ENCODE measurements at places on chromosomes 7 and 10. TPM values are rescaled to one million over a fixed set of nuclear protein-coding genes. Genes with fewer than 3 reads are reported as not detected.

The AP3M1 gene
- total RNA-seq: 25.3 TPM

The CPED1 gene
- 67.7 TPM for total RNA-seq

The SLC16A9 gene
- 28.8 TPM for total RNA-seq

The SLC13A4 gene
- not detected for total RNA-seq

The BMPER gene
- 1.3 TPM for total RNA-seq

The ADRA2A gene
- 12.8 TPM for total RNA-seq

The TBXAS1 gene
- total RNA-seq: 9.4 TPM

The IKZF1 gene
- 7.8 TPM for total RNA-seq

The BAG3 gene
- total RNA-seq: 15.4 TPM

The CLCN1 gene
- not detected for total RNA-seq

The RBM20 gene
- total RNA-seq: 0.46 TPM

The KIAA1217 gene
- total RNA-seq: 49.5 TPM

The TMEM139 gene
- 49.4 TPM for total RNA-seq

The VWDE gene
- 1.4 TPM for total RNA-seq

The LAMB1 gene
- total RNA-seq: 165 TPM

The NKX6-2 gene
- total RNA-seq: not detected

The CTAGE8 gene
- 1.7 TPM for total RNA-seq

The TAF6 gene
- total RNA-seq: 62.5 TPM

The CFAP46 gene
- total RNA-seq: not detected

The ANKRD61 gene
- total RNA-seq: not detected

The ASAH2 gene
- 2.6 TPM for total RNA-seq

The IGFBP1 gene
- not detected for total RNA-seq

The CFAP70 gene
- 2.0 TPM for total RNA-seq

The SPDYE2 gene
- total RNA-seq: not detected

The GPR85 gene
- total RNA-seq: 0.12 TPM

The CPVL gene
- total RNA-seq: 8.1 TPM

The MLXIPL gene
- total RNA-seq: 15.1 TPM

The NUDT13 gene
- total RNA-seq: 5.1 TPM

The SH2D4B gene
- total RNA-seq: not detected

The MMP21 gene
- total RNA-seq: not detected

The FAM131B gene
- 0.43 TPM for total RNA-seq

The DNTT gene
- not detected for total RNA-seq

The MTERF1 gene
- 18.8 TPM for total RNA-seq

The OPN1SW gene
- total RNA-seq: not detected

The SPACDR gene
- 1.0 TPM for total RNA-seq

The TAF3 gene
- total RNA-seq: 17.2 TPM

The PIP4K2A gene
- total RNA-seq: 29.4 TPM

The LEP gene
- total RNA-seq: 0.09 TPM

The NYAP1 gene
- total RNA-seq: 0.23 TPM

The TAS2R4 gene
- 2.1 TPM for total RNA-seq

The EXOC4 gene
- total RNA-seq: 63.9 TPM

The PANK1 gene
- 24.1 TPM for total RNA-seq

The SERPINE1 gene
- total RNA-seq: 0.55 TPM

The MUC12 gene
- total RNA-seq: 848 TPM

The KIF5B gene
- 188 TPM for total RNA-seq

The C10orf53 gene
- not detected for total RNA-seq

The FAM237B gene
- not detected for total RNA-seq

The SNCG gene
- 8.3 TPM for total RNA-seq

The CNPY1 gene
- not detected for total RNA-seq

The CTNNA3 gene
- total RNA-seq: 0.70 TPM

The PAPOLB gene
- total RNA-seq: 0.09 TPM

The TFPI2 gene
- 0.46 TPM for total RNA-seq
